ENCODE measurements at places on chromosomes 13 and 19.

DNA sequence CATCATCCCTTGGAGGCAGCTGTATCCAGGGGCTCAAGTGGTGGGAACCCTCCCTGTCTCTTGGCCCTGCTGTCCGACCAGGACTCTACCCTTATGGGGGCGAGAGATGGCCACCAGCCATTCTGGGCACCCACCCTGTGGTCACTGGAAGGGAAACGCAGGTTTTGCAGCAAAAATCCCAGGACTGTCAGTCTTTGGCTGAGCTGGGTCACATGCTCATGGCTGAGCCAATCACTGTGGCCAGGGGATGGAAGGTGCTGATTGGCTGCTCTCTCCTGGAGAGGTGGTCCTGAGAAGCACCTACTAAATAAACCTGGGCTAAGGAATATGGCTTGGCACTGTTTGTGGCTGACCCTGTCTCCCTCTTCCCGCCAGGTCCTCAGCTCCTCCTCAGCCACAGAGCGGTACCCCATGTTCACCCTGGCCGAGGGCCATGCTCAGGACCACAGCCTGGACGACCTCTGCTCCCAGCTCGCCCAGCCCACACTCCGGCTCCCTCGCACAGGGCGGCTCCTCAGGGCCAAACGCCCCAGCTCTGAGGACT, 8.9 kb downstream of the ATG4D start:
- DNase-seq = no peak

- no peak for DNase-seq
Observed at GRCh38 chr13:99367663-99368448, 60.7 kb upstream of the GPR183 start.

- no peak for DNase-seq
Observed at GRCh38 chr19:52197964-52198363, 8.1 kb downstream of the PPP2R1A start.

- DNase-seq = no peak
Observed at GRCh38 chr13:46617229-46617721, 64.3 kb downstream of the LRCH1 start.

DNA sequence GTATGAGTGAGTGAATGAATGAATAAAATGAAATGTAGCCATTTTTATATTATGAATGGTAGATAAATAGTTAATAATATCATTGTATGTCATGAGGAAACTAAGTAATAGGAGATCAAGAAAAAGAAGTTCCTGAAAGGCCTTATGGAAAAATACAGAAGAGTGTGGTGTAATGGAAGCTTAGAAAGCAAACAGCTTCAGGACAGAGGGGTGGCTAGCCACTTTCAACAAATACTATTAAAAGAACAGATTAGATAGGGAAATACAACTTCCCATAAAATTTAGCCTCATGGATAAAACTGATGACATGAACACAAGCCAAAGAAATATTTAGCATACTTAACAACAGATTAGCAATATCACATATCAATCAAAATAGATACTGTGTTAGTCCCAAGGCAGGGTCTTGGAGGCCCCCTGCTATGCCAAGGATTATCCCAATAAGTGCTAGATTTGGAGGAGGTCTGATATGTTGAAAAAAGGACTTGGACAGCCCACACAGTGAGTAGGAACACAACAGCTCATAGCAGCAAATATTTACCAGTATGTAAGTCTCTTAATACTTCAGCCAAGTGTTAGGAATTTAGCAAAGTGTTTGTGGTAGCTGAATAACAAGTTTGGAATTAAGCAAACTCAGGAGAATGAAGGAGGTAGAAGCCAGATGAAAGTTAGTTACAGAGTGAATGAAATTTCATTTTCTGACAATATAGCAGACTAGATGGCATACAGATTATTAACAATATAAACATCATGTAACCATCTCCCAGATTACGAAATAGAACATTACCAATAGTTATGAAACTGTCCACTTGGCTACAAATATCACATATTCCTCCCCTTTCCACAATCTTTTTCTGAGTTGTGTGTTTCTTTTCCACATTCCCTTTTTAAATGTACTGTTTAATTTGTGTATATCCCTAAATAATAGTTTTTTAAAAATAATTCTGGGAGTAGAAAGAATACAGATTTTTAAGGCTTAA, 1632.0 kb downstream of the PCDH9 start:
- no peak for DNase-seq

GRCh38 chr13:83056269-83056668, 826.0 kb downstream of the SLITRK1 start:
- DNase-seq = no peak
